CD8-positive, alpha-beta memory T cell (primary cell): ENCODE measurements at places on chromosomes 7 and 10.

- DNase-seq = no peak
- H3K4me3 ChIP-seq = no peak overlapping the region
- H3K27ac ChIP-seq = no peak overlapping the region
- H3K27me3 ChIP-seq = no peaks in the 10 kb centered on the region
These were observed 239.7 kb downstream of the FANK1 start for GRCh38 chr10:126135941-126136595.

DNA sequence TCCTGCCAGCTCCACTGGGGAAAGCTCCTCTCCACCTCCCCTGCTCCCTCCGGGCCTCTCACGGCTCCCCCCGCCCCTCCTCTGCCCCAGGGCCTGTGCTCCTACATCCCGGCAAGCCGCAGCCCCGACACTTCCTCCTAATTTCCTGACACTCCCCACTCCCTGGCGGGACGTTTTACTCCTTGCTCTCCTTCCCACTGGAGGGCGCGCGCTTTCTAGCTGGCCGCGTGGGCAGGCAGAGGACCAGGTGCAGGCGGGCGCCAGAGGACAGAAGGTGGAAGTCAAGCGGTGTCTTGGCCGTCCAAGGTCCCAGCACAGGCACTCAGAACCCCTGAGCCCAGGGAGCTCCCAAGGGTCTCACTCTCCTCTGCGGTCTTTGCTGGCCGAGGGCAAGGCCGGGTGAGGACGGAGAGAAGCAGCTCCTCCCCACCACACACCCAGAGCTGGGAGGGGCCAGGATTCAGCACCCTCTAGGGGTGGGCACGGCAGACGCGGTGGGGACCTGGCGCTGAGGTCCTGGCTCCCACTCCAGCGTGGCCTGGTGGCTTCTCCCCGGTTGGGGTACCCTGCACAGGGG is 19.1 kb downstream of the ADAM8 start:
- H3K27ac ChIP-seq = peak overlapping the region; percentile 9
- no peaks in the 10 kb centered on the region for H3K27me3 ChIP-seq
- no peak for DNase-seq
- peaks cover 52% of the 10 kb centered on the region for H3K4me1 ChIP-seq

DNA sequence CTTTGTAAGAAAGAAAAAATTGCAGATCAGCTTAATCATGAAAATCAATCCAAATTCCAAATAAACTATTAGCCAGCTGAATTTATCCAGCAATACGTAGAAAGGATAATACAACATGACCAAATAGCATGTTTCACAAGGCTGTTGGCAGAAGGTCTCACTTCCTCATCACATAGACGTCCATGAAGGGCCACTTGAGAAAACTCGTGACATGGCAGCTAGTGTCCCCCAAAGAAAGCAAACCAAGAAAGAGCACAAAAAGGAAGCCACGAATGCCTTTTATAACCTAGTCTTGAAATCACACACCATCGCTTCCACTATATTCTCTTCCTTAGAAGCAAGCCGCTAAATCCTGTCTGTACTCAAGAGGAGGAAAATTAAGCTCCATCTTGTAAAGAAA is 105.6 kb upstream of the NRBF2 start:
- H3K36me3 ChIP-seq = no peaks in the 10 kb centered on the region
- peaks cover 2% of the 10 kb centered on the region for H3K27me3 ChIP-seq
- H3K27ac ChIP-seq = no peak overlapping the region
- H3K4me1 ChIP-seq = no peaks in the 10 kb centered on the region
- H3K4me3 ChIP-seq = no peak overlapping the region
- DNase-seq = no peak

DNA sequence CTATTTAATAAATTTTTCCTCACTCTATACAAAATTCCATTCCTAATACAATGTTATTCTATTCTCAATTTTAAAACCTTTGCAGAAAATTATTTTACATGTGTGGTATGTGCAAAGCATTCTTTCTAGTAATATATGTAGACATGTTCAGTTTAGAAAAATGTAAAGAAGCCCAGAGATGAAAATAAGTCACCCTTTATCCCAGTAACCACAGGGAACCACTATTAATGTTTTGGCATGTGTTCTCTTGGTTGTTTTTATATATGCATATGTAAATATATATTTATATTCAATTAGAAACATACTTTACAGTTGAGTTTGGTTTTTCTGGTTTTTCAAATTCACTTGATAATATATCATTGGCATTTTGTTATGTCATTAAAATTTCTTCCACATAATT is 14.8 kb upstream of the GLCCI1 start:
- no peaks in the 10 kb centered on the region for H3K36me3 ChIP-seq
- no peak for DNase-seq
- no peaks in the 10 kb centered on the region for H3K4me1 ChIP-seq
- no peaks in the 10 kb centered on the region for H3K27me3 ChIP-seq
- H3K27ac ChIP-seq = no peak overlapping the region

DNA sequence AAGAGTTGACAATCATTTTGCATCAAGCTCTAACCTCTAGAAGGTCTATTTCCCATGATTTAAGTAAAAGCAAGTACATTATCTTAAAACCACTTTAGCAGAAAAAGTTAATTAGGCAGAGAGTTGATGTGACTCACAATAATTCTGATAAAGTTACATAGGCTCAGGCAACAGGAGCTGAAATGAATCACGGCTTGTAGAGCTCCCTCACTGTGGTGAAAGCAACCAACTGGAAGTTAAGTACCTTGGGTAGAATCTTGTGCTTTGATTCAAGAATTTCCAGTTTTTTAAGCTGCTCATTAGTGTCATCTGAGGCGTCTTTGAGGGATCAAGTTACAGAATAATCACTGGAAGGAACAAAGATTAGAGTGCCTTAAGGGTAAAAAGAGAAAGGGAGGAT is 68.9 kb upstream of the NFE2L3 start:
- no peak overlapping the region for H3K27ac ChIP-seq
- no peak overlapping the region for H3K4me3 ChIP-seq
